ENCODE measurements at places on chromosomes 2 and 18.

GRCh38 chr2:50749216-50749615 lies 282.7 kb downstream of the NRXN1 start:
- DNase-seq, result peak; percentile 88

DNA sequence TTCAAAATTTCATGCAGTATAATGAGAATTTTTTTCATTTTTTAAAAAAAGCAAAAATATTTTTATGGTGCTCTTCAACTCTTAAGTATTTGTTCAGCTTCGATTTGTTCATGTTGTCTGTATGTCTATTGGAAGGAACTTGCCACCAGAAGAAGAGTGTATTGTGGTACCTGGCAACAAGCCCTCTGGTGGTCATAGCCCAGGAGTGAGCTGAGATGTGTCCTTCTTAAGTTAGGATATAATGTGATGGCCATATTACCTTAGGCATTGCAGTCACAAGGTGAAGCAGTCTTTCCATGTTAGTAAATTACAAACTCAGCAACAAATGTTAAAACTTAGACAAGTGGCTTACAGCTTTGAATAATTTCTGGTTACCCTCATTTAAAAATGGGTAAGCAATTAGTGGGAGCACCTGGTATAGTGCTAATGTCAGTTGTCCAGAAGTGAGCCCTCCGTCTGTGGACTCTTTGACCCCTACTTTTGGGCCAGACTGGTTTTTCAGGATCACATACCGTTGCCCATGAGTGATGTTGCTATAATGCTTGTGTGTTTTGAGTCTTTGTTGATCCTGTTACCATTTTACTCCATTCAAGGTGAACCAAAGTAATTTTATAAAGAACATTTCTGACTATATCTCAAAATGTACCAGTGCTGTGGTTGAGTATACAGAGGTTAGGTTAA lies 57.4 kb downstream of the MYO1B start:
- DNase-seq, result no peak

GRCh38 chr2:69985688-69986087 lies 24.3 kb upstream of the ASPRV1 start:
- DNase-seq, result peak; percentile 61

GRCh38 chr2:191467113-191467512 lies 210.8 kb upstream of the NABP1 start:
- peak; percentile 25 for DNase-seq

GRCh38 chr2:177397481-177398289 lies 5.1 kb downstream of the AGPS start:
- peak; percentile 15 for DNase-seq

- DNase-seq, result no peak
Observed at GRCh38 chr2:235312571-235312970, 181.3 kb upstream of the AGAP1 start.

- DNase-seq, result no peak
Observed at GRCh38 chr2:142544173-142544572, 333.3 kb upstream of the KYNU start.

- DNase-seq, result no peak
Observed at GRCh38 chr2:84858123-84858522, 22.8 kb downstream of the TRABD2A start.

- peak; percentile 75 for DNase-seq
Observed at GRCh38 chr2:173401716-173402326, 47.1 kb downstream of the CDCA7 start.

DNA sequence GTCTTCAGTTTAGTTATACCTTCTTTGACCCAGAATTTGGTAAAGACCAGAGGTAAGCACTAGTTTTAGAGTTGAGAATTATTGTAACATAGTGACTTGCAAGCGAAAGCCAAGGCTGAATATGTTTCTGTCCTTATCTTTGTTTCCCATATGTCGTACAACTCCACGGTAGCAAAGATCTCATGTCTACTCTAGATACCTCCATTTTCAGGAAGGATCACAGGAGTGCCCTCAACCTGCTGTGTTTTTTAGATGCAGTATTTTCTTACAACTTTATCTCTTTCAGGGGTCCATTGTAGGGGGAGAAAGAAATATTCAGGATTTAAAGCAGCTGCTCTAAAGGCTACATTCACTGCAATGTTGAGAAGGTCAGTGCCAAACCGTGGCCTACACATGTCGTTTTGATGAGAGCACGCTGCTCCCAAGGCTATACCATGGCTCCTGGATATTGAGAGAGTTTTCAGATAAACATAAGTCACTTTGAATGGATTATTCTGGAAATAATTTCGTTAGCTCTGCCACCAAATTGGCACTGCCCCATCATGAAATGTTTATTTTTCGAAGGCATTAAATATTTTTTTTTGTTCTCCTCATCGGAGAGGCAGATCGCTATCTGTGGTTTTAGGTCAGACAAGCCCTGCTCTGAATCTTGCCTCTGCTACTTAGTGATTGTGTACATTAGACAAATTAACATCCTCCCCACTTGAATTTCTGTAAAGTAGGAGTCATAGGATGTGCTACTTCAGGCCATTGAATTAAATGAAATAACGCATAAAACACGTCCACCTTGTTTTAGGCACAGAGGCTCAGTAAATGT lies 2.1 kb downstream of the RHBDD1 start:
- no peak for DNase-seq

- DNase-seq, result peak; percentile 13
Observed at GRCh38 chr18:64379662-64380061, 230.8 kb upstream of the LINC00305 start.

DNA sequence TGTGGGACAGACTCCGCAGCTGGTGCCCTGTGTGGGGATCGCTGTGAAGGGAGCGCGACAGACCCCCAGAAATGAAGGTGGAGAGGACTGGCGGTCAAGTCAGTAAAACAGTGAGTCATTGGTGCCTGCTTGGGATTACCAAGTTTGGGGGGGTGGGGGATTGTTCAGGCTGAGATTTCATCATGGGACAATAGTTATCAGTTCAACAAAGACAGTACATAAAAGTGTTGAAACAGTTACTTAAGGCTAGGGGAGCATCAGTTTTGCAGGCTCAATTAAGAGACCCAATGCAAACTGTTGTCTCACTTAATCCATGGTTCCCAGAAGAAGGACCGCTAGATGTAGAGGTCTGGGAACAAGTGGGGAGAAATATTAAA lies 42.4 kb upstream of the PDK1 start:
- no peak for DNase-seq
